ENCODE measurements at places on chromosomes 2 and 18.

GRCh38 chr2:159243529-159243928 is 43.0 kb downstream of the WDSUB1 start:
- DNase-seq, result no peak

DNA sequence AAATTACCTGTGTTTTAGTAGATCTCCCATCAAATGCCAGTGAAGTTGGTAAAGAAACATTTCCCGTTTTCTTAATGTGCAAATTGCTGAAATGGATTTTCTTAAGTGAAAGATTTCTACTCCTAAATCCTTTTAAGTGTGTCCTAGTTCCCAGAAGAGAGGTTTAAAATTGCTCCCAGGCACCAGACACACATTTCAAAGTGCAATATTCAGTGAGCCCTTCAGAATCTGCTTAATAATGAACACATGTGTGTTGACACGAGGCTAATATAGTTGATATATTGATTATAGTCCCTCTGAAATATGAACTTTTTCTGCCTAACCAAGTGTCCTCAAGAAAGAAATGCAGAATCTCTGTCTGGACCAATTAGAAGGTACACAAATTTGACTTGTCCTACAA is 861.7 kb upstream of the CNTNAP5 start:
- DNase-seq, result no peak

GRCh38 chr2:74063486-74063885 is 78.8 kb downstream of the TET3 start:
- DNase-seq, result no peak

DNA sequence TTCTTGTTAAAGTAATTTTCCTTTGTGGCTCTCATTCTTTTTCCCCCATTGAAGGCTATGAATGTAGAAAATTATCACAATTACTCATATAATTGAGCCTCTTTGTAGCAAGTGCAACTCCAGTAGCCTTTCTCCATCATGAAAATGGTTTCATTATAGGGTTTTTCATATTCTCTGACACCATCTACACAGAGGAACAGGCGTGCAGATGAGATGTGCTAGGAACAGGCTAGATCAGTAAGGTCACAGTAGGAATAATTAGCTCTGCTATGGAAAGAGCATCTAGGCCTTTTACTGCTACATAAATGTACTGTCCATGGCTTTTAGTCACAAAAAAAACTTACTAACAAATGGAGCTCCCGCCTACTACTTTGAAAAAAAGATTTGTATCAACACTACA is 12.6 kb upstream of the DLX1 start:
- peak; percentile 97 for DNase-seq

GRCh38 chr2:100234141-100234540 is 88.2 kb downstream of the LONRF2 start:
- DNase-seq, result no peak

GRCh38 chr2:241489088-241489487 is 19.3 kb downstream of the STK25 start:
- DNase-seq, result no peak

GRCh38 chr2:32862269-32863055 is 84.3 kb upstream of the LTBP1 start:
- no peak for DNase-seq

GRCh38 chr2:101930019-101930418 is 61.7 kb upstream of the IL1R2 start:
- DNase-seq, result no peak

GRCh38 chr2:182057002-182057401 is 71.3 kb downstream of the PPP1R1C start:
- no peak for DNase-seq

DNA sequence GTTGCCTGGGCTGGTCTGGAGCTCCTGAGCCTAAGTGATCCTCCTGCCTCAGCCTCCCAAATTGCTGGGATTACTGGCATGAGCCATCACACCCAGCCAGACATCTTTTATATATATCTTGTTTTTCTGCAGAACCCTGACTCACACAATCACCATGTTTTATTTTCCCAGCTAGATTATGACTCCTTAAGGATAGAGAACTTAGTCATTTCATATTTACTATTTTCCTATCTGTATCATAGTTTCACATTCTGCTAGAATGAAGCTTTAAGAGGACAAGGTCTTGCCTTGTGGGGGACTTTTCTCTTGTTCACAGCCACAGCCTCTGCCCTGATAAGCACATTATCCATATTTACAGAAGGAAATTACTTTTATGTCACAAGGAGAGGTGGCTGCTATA is 73.9 kb downstream of the LBH start:
- no peak for DNase-seq

GRCh38 chr2:22798386-22798785 is 586.6 kb upstream of the KLHL29 start:
- DNase-seq, result no peak

DNA sequence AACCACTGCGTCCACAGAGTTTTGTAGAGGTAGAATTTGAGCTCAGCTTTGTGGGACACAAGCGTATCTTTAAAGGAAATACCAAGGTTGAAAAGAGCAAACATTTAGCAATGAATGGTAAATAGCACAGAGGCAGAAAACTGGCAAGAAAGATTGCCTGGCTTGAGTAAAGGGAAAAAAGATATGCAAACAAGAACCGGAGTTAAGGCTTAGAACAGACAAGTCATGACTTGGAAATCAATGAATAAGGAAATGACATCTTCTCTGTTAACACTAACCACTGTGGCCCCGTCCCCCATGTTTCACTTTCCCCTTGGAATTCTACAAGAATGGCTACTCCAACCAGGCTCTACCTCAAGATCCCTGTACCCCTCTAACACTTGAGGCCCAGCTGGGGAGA is 3.8 kb downstream of the STAM2 start:
- no peak for DNase-seq

DNA sequence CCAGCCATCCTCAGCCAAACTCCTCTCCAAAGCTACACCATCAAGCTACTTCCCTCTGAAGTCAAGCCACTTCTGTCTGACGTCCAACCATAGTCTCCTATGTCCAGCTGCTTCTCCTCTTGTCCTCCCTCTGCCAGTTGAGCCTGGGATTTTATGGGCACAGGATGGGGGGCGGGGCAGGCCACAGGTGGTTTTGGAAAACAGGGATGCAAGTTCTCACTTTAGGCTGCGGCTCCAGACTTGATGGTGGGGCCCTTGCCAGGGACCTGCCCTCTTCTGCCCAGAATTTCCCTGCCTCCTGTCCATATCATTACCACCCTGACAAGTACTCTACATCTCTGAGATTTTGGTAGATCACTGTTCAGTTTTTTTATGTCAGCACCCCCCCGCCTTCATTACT is 41.6 kb downstream of the TEX51 start:
- no peak for DNase-seq

DNA sequence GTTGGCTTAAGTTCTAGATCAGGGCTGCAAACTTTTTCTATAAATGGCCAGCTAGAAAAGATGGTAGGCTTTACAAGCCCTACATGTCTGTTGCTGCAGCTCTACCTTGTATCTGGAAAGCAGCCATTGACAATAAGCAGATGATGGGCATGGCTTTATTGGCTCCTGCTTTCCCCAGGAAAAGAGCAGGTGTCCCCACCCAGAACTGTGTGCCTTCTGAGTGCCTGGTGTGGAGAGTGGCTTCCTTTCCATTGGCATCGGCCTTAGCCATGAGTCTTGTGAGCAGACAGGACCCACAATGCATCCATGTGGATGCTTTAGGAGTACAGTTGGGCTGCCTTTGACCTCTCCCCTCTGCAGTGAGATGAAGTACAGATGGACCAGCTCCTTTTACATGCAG is 120.2 kb downstream of the CD8B2 start:
- DNase-seq, result no peak

DNA sequence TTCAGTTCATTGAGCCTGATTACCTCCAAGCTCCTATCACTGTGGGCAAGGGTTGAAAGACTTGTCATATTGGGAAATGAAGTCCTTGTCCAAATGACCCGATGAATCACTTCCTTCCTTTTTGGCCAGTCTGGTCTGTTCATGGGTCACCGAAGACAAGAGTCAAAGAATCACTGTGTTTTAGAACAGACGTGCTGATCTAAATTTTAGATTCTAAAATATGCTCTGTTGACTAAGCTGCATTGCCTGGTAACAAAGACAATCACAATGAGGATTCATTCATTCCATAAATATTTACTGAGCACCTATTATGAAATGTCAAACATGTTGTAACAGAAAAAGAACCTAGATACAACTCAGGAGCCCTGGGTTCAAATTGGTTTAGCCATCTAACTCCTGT is 99.4 kb upstream of the RND3 start:
- no peak for DNase-seq

- DNase-seq, result no peak
Measured at GRCh38 chr2:186641132-186641806, 51.4 kb downstream of the ITGAV start.

- DNase-seq, result no peak
Measured at GRCh38 chr2:3408781-3409180, 29.3 kb downstream of the TRAPPC12 start.

GRCh38 chr2:132979339-132980093 is 309.5 kb upstream of the LYPD1 start:
- DNase-seq, result no peak

- DNase-seq, result no peak
Measured at GRCh38 chr2:120779781-120780283, 44.2 kb downstream of the GLI2 start.

GRCh38 chr2:150296770-150297546 is 190.5 kb downstream of the RND3 start:
- DNase-seq, result no peak

DNA sequence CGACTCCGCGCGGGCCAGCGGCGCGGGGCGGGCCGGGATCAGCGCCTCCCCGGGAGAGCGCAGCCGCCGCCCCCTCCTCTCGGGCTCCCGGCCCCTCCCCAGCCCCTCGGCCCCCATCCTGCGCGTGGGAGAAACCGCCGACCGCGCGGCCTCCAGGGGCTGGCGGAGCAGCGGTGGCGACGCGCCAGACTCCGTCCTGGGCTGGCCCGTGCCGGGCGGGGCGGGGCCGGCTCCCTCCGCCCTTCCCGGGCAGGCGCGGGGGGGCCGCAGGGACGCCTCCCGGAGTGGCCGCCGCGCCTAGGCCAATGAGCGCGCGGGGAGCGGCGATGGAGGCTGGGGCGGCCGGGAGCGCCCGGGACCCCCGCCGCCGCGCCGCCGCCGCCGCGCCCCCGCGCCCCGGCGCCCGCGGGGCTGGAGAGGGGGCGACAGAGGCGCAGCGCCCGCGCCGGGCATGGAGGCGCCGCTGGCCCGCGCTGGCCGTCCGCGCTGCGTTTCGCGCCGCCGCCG is 49.1 kb downstream of the KCNIP3 start:
- DNase-seq, result no peak

- DNase-seq, result no peak
Measured at GRCh38 chr2:64848363-64848762, 140.8 kb upstream of the SLC1A4 start.

- DNase-seq, result no peak
Measured at GRCh38 chr18:21481739-21482138, 118.8 kb downstream of the ESCO1 start.

DNA sequence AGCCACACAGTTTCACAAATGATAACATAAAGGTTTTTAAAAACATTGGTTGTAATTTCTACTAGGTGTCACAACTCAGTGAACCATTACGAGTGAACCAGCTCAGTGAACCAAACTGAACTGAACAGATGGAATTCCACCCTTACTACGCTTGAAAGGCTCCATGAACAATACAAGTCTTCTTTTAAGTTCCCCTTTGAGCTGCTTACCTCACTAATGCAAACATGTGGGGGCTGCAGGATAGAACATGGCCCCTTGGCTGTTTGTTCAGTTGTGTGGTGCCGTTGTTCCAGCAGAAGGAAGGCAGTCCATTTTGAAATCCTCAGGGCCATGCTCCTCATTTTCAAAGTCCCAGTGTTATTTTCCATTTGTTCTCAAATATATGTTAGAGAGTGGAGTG is 30.7 kb upstream of the KLHL14 start:
- no peak for DNase-seq

DNA sequence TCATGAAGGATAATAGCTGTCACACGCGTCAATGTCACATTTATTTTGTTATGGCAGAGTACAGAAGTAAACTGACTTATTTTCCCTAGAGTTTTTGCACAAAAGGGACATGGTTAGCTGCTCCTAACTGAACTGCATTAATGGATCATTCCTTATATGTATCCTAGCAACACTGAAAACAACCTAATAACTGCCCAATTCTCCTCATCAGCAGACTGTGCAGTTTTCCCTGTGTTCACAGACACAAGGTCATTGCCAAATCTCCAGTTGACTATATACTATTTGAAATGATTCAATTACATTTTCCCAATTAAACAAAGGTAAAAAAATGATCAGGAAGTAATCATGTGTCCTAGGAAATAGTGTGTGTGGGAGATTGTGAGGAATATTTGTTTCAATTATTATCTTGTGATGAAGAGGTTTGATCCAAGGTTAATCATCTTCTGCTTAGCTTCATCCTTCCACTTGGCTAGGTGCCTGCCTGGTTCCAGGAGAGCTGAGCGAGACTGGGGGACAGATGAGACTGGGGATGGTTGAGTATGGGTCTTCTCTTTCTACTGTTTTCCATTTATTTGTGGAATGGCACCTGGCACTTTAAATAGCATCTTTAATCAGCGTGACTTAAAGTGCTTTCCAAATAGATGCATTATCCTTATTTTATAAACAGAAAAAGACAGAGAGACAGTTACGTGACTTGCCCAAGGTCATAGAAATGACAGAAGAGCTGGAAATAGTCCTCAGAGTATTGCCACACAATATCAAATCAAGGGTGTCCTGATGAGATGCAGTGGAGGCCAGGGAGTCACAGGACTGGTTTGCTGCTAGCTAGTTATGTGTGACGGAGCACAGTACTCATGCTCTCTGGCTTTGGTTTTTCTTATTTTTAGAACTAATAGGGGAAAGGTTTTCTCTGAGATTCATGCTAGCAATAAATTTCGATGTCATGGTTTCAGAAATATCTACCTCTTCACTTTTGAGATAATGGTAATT is 335.6 kb downstream of the PIK3C3 start:
- peak; percentile 88 for DNase-seq

DNA sequence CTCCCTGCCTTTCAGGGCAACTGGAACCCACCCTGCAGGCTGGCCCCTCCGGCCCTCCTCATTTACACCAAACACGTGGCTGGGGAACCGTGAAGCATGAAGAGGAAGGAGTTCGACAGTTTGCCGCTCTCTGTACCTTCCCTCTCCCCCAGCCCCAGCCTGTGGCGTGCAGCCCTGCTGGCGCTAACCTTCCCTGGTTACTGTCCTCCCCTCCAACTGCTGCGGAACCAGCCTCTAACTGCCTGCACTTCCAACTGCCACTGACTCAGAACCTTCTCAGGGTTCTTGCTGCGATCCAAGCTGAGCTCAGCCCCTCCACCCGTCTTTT is 19.2 kb upstream of the GNAL start:
- DNase-seq, result no peak

- no peak for DNase-seq
Measured at GRCh38 chr2:226715347-226715990, 84.2 kb downstream of the IRS1 start.

- no peak for DNase-seq
Measured at GRCh38 chr2:96095116-96095636, 21.2 kb downstream of the ADRA2B start.

GRCh38 chr2:24820175-24820513 is 26.9 kb downstream of the CENPO start:
- DNase-seq, result no peak

- no peak for DNase-seq
Measured at GRCh38 chr2:98730707-98731040, 258 bp downstream of the MGAT4A start.

- DNase-seq, result peak; percentile 81
Measured at GRCh38 chr2:73907840-73908452, 15.1 kb downstream of the ACTG2 start.

GRCh38 chr2:38474021-38474456 is 97.0 kb upstream of the ATL2 start:
- DNase-seq, result no peak

- no peak for DNase-seq
Measured at GRCh38 chr2:98181346-98181745, 94.4 kb downstream of the VWA3B start.

Measured in NCI-H1930 (cell line).